Ureter (tissue), 1 donor: ENCODE measurements at places on chromosomes 16 and 17. TPM values are rescaled to one million over a fixed set of nuclear protein-coding genes. Genes with fewer than 3 reads are reported as not detected.

CSH1 gene
- total RNA-seq, result not detected

DNA sequence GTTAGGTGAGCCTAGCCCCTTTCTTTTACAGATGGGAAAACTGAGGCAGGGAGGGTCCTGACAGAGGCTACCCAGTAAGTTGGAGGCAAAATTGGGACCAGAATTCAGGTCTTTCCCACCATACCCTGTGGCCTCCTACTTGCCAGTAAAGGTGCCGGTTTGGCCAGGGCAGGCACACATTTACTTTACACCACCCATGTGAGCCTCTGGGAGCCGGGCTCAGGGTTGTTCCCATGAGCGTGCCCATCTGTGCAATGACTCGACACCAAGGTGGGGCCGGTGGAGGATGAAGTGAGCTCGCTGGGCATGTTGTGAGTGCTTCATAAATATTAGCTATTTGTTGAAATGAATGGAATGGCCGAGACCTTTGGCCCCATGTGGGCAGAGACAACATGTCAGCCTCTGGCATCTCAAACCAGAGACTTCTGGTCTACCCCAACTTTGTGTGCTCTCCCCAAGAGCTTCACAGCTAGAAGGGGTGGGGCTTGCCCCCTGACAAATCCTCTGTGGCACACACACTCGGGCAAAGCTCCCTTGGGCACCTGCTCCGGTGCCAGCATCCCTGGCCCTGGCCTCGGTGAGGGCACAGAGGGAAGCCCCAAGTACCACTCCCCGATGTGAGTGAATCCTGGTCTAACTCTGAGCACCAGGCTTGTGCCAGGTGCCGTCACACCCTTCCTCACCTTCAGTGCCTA, 60.1 kb downstream of the SRCIN1 start:
- no peak for DNase-seq

SLC12A3 gene
- not detected for total RNA-seq

- DNase-seq, result no peak
Measured at GRCh38 chr17:33520426-33521330, 227.6 kb upstream of the ASIC2 start.

DNA sequence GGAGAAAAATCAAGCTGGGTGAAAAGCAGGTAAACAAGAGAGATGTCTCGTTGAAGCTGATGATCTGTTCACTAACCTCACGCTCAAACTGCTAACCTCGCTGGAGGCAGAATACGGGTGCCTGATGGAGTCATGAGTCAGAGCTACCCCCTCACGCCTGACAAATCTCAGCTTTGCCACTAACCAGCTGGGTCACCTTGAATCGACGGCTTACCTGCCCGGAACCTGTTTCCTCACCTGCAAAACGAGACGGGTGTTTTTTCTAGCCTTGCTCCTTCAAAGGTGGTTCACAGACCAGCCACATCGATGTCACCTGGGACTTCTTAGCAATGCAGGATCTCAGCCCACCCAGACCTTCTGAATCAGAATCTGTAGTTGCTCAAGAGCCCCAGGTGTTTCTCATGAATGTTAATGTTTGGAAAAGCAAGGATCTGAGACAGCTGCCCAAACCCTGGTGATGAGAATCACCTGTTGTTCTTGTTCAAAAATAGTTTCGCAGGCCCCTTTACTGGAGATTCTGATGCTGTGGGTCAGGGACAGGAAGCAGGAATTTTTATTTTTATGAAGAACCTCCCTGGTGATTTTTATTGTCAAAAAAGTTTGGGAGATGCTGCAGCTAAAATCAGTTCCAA, 56.9 kb downstream of the MARCHF10 start:
- no peak for DNase-seq

KRTAP2-3 gene
- not detected for total RNA-seq

GRCh38 chr16:89033304-89033703, 56.3 kb upstream of the CBFA2T3 start:
- no peak for DNase-seq

DNA sequence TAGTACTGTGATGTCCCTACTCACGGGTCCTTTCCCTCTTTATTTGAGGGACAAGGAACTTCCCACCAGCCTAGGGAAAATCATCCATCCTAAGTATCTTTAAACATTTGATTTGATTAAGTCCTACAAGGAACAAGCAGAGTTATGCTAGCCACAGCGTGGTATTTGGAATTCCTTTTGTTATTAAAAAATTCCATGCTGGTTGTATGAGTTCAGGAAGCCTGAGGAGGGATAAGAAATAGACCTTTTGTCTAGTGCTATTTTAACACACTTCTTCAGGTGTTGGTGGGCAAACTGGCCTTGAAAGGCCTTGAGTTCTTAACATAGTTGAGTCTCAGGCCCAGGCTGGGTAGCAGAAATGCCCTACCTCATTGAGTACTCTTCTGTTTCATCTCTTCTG, 105.4 kb upstream of the TBX2 start:
- DNase-seq, result no peak

DNA sequence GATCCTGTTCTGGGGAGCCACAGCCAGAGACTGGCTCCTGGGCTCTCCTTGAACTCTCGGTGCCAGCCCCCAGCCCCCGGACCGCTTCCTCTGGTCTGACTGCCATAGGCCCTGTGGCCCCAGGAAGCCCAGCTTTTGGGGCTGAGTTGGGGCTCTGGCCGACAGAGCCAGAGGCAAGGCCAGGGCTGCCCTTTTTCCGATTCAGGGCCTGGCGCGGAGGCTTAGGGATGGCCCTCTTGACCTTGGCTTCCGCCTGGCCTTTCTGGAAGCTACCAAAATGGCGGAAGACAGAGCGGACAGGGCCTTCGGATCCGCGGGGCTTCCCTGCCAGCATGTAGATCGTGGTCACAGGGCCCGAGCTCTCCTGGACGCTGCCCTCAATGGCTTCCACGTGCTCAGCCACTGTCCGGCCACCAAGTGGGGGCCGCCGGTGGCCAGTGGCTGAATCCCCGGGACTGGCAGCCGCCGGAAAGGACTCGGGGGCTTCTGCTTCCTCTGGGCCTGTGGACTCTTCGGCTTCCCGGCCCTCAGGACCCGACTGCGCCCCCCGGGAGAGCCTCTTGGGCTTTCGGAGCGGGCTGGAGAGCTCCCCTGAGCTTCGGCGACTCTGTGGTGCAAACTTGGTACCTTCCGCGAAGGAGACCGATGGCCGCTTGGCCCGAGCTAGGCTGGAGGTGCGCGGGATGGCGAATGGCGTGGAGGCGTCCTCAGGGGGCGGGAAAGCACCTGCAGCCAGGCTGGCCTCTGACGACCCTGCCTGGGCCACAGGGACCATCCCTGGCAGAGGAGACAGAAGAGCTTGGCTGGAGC, 6.4 kb upstream of the SLC43A2 start:
- DNase-seq, result no peak

DNA sequence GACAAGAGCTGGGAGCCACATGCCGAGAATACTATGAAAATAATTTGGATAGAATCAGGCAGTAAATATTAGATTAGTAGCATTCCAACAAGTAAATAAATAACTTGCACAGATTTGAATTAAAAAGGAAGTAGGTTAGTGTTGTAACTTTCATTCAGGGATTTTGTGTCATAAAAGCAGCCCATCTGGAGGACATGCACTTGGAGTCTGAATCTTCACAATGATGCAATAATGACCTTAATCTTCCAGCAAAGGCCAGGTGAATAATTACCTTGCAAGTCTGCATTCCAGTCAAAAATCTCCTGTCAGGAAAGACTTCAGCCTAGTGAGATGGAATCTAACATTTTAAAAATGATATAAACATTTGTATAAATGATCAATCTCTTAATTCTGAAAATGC, 518.1 kb downstream of the KCNJ2 start:
- DNase-seq, result no peak

- DNase-seq, result no peak
Measured at GRCh38 chr17:16052486-16052885, 52.9 kb downstream of the TTC19 start.

UNC45B gene
- total RNA-seq, result 0.08 TPM

CLDN7 gene
- 157 TPM for total RNA-seq

DNAAF1 gene
- 1.7 TPM for total RNA-seq

OTOA gene
- total RNA-seq, result 0.70 TPM

DNA sequence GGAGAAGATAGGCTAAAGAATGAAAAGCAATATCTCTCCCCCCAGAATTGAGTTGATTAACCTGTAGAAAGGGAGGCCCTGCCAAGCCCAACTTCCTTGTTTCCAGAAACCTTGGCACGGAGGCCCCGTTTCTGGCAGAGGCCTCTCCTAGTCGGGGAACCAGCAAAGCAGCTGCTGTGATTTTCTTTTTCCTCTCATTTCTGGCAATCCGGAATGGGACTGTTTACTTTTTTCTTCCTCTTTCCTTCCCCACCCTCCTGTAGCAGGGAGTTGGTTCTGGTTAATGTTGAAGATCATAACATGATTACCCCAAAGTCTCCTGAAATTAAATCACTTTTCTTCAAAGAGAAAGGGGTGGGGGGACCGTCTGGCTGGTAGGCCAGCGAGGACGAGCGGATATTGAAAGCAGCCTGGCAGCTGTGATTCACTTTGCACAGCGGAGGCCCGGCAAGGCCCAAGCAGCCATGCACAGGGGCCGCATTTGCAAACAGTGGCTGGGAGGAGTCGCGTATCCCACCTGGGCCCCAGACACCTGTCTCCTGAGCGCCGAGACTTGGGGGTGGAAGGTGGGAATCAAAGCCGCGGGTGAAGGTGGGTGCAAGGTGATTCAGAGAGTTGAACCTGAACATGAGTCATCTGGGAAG, 51.5 kb downstream of the NTN1 start:
- peak; percentile 62 for DNase-seq

PABPN1L gene
- total RNA-seq, result not detected

DNA sequence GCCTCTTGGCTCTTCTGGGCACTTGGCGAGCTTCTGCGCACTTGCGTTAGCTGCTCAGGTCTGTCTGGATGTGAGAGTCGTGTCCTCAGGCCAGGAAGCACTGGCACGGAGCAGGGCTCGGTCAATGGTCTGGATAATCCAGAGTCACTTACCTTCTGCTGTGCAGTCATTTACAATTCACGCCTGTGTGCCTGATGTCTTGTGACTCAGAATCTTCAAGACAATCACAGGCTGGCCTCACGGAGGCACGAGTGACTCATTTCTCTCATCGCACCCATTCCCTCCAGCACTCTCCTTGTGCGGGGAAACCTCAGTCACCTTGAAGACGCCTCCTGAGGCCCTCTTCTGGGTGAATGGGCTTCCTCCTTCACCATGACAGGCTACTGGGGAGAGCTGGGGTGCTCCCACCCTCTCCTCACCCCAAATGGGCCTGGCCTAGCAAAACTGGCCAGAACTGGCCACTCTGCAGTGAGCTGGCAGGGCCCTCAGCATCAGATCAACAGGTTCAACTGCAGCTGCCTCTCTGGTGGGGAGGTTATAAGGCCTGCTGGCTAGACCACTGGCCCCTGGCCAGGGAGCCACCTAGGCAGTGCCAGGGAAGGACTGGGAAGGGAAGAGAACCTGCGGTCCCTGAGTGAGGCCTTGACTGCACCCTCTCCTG, 1.9 kb upstream of the CAPN15 start:
- no peak for DNase-seq

OTOP2 gene
- not detected for total RNA-seq

DNA sequence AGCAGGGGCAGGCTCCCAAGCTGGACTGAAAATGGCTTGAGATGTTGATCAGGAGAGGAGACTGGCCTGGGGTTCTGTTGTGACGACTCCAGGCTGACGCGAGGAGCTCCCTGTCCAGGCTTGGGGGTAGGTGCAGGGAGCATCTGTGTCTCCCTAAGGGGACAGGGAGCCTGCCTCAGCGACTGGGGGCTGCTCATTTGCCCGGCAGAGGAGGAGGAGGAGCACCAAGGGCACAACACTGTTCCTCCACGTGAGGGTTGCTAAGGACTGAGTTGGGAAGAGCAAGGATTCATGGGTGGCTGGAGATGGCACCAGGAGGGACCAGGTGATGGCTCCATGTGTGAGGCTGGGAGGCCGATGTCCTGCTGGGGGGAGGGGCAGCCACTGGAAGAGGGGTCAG, 53.3 kb downstream of the USP22 start:
- no peak for DNase-seq
